SK-MEL-5 (cell line): ENCODE measurements at places on chromosomes 5 and 9.
A peak's percentile ranks its signal among the peaks of the same experiment; 100 is the strongest.

- DNase-seq: peak; percentile 97
These were observed 1.1 kb downstream of the PRR7 start for GRCh38 chr5:177447611-177448243.

DNA sequence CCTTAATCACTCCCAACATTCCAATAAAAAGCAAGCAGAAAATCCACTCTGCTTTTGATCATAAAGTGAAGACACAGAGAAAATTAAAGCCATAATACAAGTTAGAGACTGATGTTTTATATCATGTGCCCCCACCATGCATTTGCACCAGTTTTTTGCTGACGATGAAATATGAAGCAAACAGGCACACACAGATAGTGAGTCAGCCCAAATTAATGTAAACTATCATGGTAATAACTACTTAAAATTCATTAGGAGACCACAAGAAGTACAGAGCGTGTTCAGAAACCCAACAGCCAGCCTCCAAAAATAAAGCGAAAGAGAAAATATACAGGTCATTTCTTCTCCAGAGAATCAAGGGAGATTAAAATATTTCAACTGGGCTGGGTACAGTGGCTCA, 46.4 kb upstream of the KDM4C start:
- no peak for DNase-seq

DNA sequence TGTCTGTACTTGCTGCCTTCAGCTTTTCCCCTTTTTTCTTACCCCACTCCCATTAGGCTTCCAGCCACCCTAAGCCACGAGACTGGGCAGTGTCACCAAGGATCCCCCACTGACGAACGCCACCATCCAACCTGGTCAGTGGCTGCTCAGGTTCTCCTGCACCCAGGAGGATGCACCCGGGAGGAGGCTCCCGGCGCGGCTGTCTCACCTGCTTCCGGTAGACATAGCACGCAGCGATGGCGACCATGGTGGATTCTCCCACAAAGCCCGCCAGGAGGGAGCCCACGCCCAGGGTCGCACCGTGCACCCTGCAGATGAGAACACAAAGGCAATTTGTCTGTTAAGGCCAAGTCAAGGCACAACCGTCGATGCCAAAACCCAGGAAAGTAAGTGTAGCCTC, 48.1 kb downstream of the OTULIN start:
- DNase-seq: no peak

- DNase-seq: peak; percentile 80
These were observed 6.6 kb upstream of the ENC1 start for GRCh38 chr5:74647096-74647495.

- no peak for DNase-seq
These were observed 92.2 kb upstream of the SLC30A5 start for GRCh38 chr5:69001627-69002026.

DNA sequence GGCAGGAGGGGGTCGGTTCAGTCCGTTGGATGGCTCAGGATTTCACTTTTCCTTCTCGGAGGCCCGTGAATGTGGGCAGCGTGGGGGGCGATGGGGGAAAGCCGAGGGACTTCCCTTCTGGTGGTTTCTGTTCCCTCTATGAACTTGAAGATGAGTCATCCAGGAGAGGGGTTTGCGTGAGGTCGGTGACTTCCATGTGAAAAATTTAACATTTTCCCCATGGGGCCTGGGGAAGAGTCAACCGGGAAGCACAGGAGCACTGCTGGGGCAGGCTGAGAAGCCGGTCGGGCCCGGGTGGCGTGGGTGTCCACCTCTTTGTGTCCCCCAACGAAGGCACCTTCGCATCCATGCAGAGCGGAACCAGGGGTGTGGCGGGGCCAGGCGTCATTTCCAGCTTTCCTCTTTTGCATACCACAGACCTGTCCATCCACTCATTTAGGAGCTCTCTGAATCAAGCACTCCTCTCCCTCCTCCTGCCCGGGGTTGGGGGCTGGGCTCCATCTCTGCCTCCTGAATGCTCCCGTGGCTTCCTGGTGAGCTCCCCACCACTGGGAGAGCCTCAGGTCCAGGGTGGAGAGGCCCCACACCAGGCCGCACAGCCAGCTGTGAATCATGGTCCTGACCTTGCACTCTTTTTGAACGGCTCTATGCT, 68.4 kb downstream of the ANKRD33B start:
- no peak for DNase-seq

- DNase-seq: no peak
These were observed 48.1 kb downstream of the SPATA31C2 start for GRCh38 chr9:88090151-88090581.

GRCh38 chr5:143418140-143418866, 14.8 kb upstream of the NR3C1 start:
- no peak for DNase-seq

- DNase-seq: no peak
These were observed 1063.2 kb upstream of the ACO1 start for GRCh38 chr9:31321256-31321655.

DNA sequence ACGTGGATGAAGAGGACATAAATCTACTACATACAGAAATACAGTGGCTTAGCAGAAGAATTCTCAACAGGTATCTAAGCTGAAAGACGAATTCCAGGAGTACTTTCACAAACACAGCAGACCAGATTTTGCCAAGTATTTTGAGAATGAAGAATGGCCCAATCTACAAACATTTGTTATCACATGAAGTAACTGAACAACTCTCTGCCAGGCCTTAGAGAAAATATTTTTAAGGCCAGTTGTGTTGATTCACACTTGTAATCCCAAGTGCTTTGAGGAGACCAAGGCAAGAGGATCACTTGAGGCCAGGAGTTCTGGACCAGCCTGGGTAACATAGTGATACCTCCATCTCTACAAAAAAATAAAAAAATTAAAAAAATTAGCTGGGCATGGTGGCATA, 14.3 kb downstream of the AGTPBP1 start:
- DNase-seq: no peak

GRCh38 chr5:123585871-123586270, 73.9 kb downstream of the CSNK1G3 start:
- DNase-seq: no peak

GRCh38 chr9:130041648-130042405, 1.2 kb downstream of the FNBP1 start:
- DNase-seq: no peak

DNA sequence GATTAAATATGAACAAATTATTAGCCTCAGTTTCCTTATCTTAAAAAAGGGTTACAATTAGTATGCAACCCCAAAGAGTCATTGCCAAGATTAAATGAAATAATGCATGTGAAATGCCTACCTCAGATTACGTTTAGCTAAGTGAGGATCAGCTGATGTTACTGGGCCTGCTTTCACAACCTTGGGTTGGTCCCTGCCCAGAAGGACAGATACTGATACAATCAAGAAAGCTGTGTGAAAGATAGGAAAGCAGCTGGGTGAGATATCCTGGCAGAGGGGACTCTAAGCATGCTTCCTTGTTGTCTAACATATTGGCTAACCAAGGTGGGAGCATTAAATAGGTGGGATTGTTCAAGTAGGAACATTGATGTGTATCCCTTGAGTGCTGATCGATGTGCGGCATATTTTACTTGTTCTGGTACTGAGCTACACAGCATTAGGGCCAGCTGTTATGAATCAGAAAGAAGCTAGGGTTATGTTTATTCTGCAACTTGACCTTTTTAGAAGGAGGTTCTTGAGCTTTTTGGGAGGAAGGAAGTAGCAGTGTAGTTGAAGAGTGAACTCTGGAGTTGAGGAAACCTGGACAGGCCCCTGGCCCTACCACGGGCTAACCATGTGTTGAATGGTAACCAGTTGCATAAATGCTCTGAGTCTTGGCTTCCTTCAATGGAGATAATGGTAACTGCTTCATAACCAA, 28.9 kb downstream of the SNX24 start:
- DNase-seq: no peak

DNA sequence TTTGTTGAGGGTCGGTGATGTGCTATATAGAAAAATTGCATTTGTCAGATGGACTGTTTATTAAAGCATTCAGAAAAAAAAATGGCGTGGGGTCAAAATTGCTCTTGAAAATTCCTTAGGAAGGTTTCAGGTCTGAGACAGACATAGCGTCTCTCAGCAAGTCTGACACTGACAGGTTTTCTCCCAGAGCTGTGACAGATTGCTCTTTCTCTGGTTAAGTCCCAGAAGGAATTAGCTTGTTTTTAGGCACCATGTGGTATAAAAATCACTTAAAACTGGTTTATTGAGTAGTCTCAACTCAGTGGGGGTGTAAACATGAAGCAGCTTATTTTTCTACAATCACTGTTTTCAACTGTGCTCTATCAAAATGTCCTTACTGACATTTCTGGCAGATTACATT, 1379.8 kb downstream of the MAT2B start:
- no peak for DNase-seq

DNA sequence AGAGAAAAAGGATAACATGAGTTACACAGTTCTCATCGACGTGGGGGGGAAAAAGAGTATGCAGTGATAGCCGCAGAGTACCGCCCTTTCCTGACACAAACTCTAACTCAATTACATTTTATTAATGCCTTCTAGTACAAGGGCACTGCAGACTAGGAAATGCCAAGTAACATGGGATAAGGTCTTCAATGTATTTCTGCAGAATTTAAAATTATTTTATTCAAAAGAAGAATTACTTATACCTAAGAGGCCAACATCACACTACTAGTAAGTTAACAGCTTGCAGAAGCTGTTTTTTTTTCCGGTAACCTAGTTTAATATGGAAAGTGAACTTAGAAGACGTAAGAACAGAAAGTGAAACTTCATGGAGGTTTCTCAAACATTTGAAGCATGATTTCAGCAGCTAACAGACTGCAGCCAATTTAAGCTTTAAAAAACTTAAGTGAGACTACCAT, 3.9 kb downstream of the SETX start:
- no peak for DNase-seq

DNA sequence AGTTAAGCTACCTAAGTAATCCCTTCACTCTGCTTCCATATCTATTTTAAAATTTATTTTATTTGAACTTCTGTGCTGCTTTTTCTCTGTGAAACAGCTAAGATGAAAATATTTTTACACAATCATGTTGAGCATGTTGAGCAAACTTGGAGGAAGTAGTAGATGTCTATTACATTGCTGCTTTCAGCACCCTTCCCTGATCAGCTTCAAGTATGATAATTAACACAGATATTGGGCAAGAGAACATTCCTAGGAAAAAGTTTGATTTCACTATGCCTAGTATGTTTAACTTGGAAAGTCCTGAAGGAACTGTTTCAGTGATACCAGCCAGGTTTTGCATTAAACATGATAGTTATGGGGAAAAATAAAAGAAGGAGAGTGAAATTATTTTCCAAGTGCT, 283.6 kb downstream of the ELAVL2 start:
- no peak for DNase-seq

- no peak for DNase-seq
These were observed 419.4 kb upstream of the IRX4 start for GRCh38 chr5:2302169-2302568.

DNA sequence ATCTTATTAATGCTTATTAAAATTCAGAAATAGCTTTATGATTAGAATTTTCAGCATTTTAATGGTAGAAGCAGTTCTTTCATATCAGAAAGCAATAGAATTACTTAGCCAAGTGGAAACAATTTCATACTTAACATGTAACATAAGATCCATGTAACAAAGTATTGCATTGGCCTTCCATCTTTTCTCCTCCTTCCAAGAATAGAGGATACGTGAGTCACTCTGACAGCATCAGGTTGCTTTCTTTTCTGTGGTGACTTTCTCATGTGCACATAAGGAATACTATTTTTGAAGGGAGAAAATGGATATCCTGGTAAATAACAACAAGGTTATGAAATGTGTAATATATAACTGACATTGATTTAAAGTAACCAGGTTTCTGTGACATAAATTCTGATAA, 272.2 kb downstream of the ANXA1 start:
- no peak for DNase-seq

- peak; percentile 73 for DNase-seq
These were observed 36.1 kb downstream of the MRPL36 start for GRCh38 chr5:1763548-1763911.
